ENCODE measurements at places on chromosomes 11 and 22. TPM values are rescaled to one million over a fixed set of nuclear protein-coding genes. Genes with fewer than 3 reads are reported as not detected.

Gene ROBO4
- total RNA-seq, result 19.7 TPM

Gene NDUFV1
- 103 TPM for total RNA-seq

Gene HBG2
- 2,457 TPM for total RNA-seq

DNA sequence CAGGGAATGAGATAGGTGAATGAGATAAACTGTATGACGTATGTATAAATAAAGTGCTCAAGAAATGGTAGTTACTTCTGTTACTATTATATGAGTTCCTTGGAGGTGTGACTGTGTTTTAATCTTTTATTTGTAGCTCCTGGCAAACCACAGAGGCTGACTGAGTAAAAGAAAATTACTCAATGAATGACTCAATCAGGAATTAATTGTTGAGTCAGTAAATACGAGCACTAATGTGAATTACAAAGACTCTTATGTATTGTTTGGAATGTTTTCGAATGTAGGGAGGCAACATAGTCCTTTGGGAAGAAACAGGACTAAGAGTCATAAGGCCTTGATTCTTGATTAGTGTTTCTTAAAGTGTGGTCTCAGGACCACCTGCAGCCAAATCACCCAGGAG, 51.1 kb upstream of the BLID start:
- no peak for DNase-seq

- DNase-seq, result no peak
Observed at GRCh38 chr22:50044485-50045118, 13.5 kb downstream of the TTLL8 start.

GRCh38 chr22:37378642-37379058, 48.6 kb downstream of the ELFN2 start:
- no peak for DNase-seq

DNA sequence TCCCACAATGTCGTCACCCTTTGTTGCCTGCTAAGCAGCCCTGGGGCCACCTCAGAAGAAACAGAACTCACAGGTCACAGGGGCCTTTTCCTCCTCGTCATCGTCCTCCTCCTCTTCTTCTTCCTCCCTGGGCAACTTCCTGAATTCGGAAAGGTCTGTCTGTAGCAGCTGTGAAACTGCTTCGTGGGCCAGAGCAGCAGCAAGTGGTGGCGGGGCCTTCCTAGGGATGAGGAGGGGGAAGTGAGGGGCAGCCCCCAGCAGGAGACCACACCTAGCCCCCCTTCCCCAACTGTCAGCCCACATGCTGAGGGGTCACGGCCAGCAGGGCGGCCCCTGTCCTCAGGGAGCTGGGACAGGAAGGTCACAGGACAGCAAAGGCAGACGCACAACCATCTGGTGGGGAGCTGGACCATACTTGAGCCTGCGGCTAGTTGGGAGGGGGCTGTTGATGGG, 13.2 kb downstream of the PPM1F start:
- DNase-seq, result no peak

Data from urinary bladder (tissue), 4 donors.